Esophagus mucosa (tissue), 1 donor: ENCODE measurements at places on chromosomes 11 and 22.

DNA sequence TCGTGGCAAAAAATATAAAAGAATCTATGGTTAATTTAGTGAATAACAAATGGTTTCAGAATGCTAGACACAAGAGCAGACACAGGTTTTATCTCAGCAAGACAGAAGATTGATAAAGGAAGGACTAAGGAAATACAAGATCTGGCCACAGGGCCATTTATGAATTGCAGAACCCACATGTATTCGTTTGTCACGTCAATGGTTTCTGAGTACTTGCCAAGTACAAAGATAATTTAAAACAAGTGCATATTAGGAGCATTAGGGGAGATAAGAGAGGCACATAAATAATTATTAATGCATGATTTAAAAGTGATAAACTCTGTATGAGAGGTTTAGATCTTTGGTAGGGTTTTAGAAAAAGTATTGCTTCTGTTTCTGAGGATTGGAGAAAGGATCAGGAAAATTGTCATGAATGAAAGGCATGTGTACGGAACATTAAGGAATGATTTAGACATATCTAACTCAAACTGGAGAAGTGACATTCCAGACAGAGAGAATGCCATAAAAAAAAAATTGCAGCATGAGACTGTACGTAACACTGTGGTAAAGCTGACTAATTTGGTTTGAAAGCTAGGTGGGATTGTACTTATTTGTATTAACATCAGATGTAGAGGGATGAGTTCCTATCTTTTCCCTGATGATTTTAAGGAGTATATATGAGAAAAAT, 727.1 kb downstream of the NELL1 start:
- ATAC-seq, result no peak

GRCh38 chr11:46519351-46519750, 74.5 kb downstream of the AMBRA1 start:
- ATAC-seq, result no peak

DNA sequence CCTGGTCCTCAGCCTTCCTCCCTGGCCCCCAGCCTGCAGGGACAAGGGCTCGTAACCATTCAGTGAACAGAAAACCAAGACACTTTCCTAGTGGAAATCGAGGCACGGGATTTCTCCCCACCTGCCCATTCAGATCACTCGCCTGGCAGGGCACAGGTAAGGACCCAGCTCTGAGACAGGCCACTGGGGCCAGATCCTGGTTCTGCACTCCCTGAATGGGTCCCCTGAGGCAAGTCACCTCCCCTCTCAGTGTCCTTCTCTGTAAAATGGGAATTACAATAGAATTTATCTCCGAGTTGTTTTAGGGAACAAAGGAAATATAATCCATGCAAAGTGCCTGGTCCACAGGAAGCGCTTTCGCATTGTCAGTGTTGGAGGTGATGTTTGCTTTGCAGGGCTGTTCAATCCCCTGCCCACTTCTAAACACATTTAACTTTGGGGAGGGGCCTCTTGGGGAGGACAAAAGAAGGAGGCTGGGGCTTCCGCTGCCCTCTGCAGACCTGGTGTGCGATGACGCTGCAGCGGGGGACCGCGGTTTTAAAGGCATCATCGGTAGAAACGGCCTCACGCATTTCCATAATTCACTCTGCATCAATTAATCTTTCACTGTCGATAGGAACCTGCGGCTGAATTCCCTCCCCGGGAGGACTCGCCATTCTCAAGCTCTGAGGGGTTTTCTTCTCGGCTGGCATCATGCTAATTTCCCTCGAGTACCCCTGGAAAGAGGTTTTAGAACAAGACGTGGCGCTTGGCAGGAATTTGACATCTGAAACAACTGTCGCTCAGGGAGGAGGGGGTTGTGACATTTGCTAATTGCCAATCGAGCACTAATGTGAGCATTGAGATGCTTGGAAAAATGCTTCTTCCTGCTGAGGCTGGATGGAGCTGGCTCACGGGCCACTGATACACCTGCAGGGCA, 70.4 kb upstream of the FGF3 start:
- ATAC-seq, result no peak

- ATAC-seq, result no peak
These were observed 740.9 kb downstream of the METTL15 start for GRCh38 chr11:28849053-28849452.

GRCh38 chr11:59191890-59192289, 20.0 kb downstream of the DTX4 start:
- ATAC-seq, result no peak

GRCh38 chr11:111523343-111523742, 8.8 kb downstream of the HOATZ start:
- ATAC-seq, result no peak

DNA sequence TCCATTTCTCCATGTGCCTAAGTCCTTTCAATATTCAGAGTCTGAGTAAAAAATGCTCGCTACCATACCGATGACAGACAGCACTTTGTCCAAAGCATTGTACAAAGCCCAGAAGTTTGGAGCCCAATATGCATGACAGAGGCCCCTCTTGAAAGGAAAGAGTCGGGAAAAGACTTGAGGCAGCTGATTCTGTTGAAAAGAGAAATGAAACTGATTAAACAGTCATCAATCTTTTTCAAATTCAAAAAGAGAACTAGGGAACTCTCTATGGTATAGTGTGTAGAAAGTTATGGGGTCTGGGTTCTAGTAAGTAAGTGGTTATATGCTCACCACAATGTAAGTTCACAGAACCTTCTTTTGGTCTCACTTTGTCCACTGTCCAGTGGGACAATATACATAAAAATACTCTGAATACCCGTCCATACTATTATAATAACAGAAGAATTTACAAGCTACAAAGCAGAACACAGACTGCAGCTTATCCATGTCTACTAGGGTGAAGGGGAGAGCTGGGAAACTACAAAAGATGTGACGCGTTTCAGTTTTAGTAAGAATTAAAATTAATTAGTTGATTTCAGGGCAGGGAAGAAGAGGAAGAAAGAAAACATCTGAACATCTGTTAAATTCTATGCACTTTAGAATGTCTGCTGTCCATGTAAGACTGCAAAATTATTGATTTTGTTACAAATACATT, 26.7 kb downstream of the ALG8 start:
- ATAC-seq, result no peak

DNA sequence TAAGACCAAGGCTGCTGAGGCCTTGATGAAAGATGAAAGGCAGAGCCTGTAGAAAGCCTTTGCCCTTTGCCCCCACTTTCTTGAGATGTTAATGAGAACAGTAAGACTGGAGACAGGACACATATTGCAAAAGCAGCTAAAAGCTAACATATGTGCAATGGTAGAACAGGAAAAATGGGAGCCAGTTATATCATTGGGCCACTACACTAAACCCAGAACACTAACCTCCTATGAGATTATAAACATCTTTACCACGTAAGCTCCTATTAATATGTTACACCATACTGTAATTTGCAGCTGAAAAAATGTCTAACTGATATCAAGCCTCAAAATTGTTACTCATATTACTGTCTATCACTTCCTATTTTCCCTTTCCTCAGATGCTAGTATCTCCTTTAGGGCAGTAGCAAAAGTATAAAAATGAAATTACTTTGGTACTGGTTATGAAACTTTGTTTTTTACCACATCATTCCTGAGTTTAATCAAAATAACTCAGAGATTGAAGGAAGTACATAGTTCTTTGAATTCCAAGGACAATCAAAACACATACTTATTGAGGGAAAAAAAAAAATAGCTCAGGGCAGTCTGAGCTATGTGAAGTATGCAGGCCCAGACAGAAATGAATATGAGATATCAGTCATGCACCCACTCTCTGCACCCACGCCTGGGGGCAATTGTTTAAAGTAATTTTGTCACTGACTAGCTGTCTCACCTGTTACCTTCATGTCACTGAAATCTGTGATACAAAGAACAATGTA, 9.1 kb downstream of the HPS5 start:
- ATAC-seq, result peak; percentile 35

DNA sequence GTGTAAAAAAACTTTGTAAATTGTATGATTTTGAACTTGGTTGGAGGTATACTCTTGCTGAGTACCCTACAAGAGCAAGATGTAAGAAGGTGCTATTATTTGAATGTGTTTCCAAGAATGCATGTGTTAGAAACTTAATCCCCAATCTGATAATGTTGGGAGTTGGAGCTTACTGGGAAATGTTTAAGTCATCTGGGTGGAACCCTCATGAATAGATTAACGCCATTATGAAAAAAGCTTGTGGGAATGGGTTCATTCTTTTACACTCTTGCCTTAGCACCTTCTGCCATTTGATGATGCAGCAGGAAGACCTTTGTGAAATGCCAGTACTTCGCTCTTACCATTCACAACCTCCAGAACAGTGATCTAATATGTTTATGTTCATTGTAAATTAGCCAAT, 498.3 kb downstream of the TMEM135 start:
- no peak for ATAC-seq

GRCh38 chr11:87300640-87301380, 263.1 kb downstream of the TMEM135 start:
- no peak for ATAC-seq

- no peak for ATAC-seq
These were observed 839 bp downstream of the STX5 start for GRCh38 chr11:62830904-62831519.

GRCh38 chr11:47308050-47308823, 38.3 kb downstream of the MADD start:
- no peak for ATAC-seq

GRCh38 chr11:66580803-66581202, 12.1 kb downstream of the CCDC87 start:
- ATAC-seq, result no peak
